Endodermal cell (in vitro differentiated cells): ENCODE measurements at places on chromosomes 3 and 15.

- DNase-seq, result no peak
These were observed 27.2 kb downstream of the LRRC2 start for GRCh38 chr3:46538803-46539442.

GRCh38 chr3:37492468-37492867 is 318.1 kb upstream of the LRRFIP2 start:
- no peak for DNase-seq

DNA sequence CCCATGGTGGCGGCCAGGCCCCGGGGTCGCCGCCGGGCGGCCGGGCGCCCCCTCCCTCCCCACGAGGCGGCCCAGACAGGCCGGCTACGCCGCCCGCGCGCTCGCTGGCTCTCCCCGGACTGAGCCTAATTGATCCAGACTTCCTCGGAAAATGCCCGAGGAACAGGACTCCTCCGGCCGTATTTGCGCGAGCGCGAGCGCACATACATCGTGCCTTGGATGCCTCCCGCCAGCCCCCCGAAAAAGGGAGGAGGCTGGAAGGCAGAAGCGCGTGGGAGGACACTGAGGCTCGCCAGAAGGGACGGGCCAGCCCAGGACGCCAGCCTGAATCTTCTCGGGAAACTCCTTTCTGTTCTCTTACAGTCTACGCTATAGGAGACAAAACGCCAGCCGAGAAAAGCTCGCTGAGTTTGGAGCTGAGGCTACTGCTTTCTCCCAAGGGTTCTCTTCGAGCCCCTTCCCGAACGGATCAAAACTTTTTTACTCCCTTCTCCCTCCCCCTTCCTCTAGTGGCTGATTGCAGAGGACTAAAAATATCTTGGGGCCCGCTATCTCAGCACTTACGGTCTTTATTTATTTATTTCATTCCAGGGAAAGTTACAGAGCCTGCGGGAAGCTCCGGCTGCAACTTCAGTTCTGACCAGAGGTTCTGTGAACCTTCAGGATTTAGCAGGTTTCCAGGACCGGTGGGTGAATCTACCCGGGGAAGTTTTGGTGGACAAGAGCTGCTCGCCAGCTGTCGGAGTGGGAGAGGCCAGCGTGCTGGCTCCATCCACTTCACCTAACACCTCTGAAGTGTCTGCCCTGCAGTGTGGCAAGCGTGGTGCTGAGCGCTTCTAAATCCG is at the start of gene PDZRN3:
Gene PDZRN3, minus strand, starts transcription at position 121 of the 845 bp plus-strand sequence.
- peak; percentile 88 for DNase-seq

DNA sequence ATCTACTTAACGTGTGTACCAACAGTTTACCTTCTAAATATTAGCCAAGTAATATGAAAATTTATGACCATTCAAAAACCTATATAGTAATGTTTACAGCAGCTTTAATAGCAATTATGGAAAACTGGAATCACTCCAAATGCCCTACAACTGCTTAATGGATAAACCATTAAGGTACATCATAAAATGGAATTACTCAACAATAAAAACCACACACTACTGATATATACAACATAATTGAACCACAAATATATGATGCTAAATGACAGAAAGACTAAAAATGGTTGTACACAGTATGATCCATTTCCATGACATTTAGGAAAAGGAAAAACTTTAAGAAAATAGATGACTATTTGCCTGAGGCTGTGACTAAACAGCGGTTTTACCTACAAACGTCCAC is 467.1 kb upstream of the EPHA6 start:
- no peak for DNase-seq

DNA sequence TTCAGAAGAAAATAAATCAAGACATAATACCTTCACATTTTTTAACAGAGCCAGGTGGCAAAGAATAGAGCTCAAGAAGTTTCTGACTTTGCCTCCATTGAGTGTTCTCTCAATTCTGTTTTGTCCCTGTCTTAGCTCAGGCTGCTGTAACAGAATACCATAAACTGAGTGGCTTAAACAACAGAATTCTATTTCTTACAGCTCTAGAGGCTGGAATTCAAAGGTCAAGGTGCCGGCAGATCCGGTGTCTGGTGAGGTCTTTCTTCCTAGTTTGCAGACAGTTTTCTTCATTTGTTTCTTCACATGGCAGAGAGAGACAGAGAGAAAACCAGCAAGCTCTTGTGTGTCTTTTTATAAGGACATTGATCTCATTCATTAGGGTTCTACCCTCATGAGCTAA is 25.6 kb downstream of the IQCH start:
- no peak for DNase-seq

DNA sequence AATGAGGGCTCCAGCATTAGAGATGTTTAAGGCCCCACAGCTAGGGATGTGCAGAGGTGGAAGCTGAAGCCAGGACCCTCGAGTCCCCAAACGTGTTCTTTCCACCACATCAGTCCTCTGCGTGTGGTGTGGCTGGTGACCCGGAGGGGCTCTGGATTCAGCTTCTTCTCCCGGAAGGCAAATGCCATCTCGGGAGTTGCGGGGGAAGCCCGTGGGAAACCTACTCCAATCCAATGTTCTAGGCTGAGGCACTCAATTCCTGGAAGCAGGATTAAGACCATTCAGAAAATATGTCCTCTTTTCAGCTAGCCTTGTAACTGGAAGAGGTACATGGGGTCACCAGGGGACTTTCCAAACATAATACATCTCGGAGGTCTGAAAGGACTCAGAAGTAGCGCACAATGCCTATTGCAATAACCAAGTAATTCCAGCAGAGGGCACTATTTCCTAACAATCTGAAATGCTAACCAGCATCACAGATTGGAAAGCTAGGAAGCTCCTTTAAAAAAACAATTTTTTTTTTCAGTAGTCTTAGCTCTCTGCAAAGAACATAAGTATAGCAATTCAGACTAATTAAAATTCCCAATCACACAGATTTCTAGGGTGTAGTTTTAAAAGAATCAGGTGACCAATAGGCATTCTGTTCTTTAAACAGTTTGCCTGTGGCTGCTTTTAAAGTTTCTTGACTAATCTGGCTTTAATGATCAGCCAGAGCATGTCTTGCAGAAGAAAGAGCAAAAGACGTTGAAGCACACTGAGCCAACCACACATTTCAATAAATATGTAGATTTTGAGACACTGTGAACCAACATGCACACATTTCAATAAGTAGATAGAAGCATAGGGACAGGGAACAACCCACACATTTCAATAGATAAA is 36.1 kb downstream of the BNC1 start:
- peak; percentile 70 for DNase-seq

GRCh38 chr15:40743485-40743901 is 11.6 kb downstream of the RMDN3 start:
- no peak for DNase-seq

DNA sequence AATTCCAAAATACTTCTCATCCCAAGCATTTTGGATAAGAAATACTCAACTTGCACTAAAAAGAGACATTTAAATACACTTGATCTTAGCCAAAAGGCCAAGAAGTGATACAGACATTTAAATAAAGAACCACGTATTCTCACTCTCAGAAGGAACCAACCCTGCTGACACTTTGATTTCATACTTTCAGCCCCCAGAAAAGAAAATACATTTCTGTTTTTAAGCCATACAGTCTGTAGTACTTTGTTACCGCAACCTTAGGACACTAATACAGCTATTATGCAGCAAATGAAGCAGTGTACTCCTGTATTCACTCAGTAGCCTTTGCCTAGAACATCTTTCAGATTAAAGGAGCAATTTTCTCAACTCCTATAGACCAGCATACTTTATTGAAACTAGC is 86.7 kb downstream of the TBC1D5 start:
- DNase-seq, result no peak

DNA sequence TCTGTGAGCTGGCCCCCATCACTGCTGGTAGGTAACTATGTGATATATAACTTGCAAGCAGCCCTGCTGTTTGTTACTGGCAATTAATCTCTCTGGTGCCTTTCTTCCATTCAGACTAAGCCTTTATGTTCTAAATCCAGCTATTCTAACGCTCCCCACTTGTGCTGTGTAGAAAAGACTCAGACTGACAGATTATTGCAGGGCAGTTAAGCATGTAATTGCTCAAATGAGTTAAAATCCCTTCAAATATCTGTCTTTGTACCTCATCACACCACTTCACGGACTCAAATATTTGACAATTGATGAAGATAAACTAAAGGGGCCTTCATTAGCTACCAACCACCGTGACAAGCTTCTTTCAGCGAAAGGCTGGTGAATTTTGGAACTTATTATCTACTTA is 416.2 kb downstream of the NR2F2 start:
- no peak for DNase-seq

GRCh38 chr3:180825964-180826363 is 86.5 kb upstream of the FXR1 start:
- DNase-seq, result no peak

- no peak for DNase-seq
These were observed 14.9 kb upstream of the ALDH1A2 start for GRCh38 chr15:58080398-58080797.

DNA sequence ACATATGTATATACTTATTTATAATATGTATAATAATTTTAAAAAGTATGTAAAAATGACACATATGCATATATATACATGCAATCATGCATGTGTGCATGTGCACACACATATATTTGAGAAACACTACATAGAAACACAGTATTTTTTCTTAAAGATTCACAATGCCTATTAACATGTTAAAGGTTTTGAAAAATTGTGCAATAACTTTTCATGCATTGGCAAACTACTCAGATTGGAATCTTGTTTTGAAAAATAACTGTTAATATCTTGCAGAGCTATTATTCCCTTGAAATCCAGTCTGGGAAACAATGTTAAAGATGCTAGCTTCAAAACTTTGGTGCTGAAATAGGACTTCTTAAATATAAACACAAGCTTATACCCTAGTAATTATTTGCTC is 256.2 kb upstream of the P2RY1 start:
- no peak for DNase-seq

GRCh38 chr3:163632722-163633121 is 1445.6 kb downstream of the SI start:
- no peak for DNase-seq
